ENCODE measurements at places on chromosomes 11 and 22.

DNA sequence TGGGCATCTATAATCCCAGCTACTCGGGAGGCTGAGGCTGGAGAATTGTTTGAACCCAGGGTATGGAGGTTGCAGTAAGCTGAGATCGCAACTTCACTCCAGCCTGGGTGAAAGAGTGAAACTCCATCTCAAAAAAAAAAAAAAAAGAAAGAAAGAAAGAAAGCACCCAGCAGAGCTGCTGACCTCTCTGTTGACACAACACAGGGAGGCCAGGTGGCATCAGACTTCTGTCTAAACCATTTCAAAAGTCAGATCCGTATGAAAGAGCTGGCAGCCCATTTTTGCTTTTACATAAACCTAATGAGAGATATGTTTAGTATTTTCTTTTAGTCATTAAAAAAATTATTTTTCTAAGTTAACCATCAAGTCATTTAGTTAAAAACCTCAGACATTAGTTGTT is 64.4 kb upstream of the RRM1 start:
- no peak for DNase-seq

GRCh38 chr22:21659864-21660525 is 5.8 kb upstream of the PPIL2 start:
- no peak for DNase-seq

GRCh38 chr11:120120805-120121335 is 17.0 kb downstream of the TRIM29 start:
- DNase-seq: no peak

GRCh38 chr11:66080055-66080817 is 10.2 kb downstream of the PACS1 start:
- DNase-seq: peak; percentile 76

DNA sequence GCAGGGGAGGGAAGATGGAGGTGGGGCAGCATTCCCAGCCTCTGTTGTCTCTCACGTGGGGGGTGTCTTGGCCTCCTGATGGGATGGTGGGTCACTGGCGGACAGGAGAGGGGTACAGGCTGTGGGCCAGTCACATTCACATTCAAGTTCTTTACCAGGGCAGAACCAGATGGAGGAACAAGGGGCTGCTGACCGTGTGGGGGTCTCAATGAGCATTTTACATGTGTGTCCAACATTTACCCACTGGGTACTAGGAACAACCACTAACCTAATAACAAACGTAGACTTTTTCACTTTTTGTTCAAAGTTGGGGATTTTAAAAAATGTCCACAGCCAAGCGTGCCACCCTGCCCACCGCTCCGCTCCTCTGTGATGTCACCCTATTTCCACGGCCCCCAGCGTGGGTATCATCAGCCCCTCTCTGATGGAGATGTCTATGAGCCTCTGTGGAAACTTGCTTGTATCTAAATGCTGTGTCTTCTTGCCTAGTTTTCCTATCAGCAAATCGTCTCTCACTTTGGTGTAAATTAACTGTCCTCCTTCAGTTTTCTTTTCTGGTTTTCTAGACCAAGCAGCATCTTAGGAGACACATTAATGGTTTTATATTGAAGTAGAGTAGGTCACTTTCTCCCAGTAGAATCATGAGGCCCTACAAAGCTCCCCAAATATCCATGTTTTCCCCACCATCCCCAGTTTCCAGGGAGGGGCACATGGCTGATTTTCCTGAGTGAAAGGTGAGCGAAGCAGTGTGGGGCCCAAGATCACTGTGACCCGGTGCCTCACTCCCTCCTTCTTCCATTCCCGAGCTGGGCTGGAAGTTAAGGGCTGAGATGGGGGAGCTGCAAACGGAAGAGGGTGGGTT is 936.7 kb downstream of the BRD1 start:
- no peak for DNase-seq

DNA sequence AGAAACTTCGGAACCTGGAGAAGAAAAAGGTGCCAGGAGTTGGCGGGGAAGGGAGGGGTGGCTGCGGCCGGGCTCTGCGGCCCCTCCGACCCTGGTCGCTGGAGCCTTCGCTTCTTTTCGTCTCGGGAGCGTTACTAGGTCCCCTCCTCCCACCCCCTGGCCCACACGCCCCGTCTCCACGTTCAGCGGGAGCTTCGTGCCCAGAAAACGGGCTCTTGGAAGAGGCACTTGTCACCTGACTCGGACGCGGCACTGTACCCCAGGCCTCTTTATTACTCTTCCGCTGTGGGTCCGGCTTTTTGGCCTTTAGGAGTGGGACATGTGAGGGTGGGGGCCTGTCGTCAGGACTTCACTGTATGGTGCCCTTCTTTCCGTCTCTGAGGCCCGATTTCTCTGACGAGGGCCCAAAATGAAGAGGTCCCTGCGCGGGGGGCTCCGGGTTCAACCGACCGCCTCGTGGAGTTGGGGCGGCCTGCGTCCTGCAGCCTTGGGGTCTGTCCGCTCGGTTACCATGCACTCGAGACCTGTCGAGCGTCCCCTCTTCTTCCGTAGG is 1.2 kb downstream of the CAPRIN1 start:
- DNase-seq: no peak

GRCh38 chr11:107196732-107197131 is 178.5 kb upstream of the GUCY1A2 start:
- DNase-seq: no peak

- no peak for DNase-seq
These were observed 5.9 kb downstream of the RPS6KA4 start for GRCh38 chr11:64364911-64365310.

DNA sequence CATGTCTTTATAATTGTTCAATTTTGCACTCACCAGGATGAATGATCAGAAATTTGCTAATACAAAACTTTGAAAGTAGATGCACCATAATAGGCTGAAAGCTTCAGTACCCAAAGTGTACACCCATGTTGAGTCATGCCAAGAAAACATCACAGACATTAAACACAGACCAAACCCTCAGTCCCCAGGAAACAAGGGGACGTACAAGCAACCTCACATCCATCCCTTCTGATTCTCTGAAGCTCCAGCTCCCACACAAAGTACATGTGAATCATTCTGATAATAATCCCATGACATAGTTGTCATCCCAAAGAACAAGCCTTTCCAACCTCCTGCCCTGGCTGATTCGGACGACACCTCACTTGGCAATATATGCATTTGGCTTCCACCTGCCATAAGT is 183.8 kb downstream of the SNX19 start:
- no peak for DNase-seq

- DNase-seq: no peak
These were observed 3.3 kb downstream of the FXYD6 start for GRCh38 chr11:117872975-117873827.

DNA sequence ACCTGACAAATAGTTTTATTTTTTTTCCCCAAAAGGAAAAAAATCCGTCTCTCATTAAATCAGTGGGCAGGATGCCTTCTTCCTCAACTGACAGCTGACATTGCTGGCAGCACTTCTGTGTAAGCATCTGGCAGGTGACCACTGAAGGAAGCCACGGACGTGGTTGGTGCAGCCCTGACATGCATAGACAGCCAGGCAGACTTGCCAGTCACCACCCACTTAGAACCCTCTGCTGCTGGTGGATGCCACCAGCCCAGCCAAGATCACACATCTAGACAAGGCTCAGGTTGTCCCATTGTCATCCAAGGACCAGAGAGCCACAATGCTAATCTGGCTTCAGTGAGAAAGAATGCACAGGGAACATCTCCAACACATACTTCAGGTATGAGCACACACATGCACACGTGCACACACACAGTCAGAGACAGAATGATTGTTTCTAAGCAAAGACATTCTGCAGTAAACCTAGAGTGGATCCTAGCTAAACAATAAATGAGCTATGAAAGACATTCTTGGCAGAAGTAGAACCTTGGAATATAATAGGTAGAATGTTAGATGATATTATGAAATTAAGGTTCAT is 49.8 kb upstream of the BMAL1 start:
- DNase-seq: no peak

DNA sequence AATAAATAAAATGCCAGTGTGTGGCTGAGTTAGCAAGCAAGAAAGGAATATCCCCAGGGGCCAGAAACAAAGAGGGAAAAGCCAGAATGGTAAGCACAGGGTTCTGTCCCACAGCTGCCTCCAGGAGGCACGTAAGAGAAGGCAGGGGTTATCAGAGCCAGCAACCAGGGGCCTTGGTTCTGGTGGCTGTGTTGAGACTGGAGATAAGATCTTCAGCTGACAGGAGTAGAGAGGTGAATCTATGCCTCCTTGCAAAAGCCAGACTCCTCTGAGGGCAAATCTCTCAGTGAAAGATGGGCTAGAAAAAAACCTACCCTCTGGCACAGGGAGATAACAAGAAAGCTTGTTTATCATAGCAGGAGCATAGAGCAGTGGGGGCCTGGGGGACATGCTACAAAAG is 29.8 kb upstream of the NFAM1 start:
- DNase-seq: no peak

GRCh38 chr11:2649400-2649799 is 50.4 kb downstream of the KCNQ1OT1 start:
- no peak for DNase-seq

GRCh38 chr22:35317680-35318290 is 18.1 kb downstream of the TOM1 start:
- DNase-seq: no peak

GRCh38 chr11:122863704-122864326 is 18.7 kb upstream of the JHY start:
- DNase-seq: no peak

Measured in hematopoietic multipotent progenitor cell treated with erythropoietin and hydrocortisone succinate and interleukin-3 and kit ligand, for 15 days (in vitro differentiated cells).